ENCODE measurements at places on chromosomes 6 and 20. TPM values are rescaled to one million over a fixed set of nuclear protein-coding genes. Genes with fewer than 3 reads are reported as not detected.

GRCh38 chr20:5735845-5736510 is 14.2 kb upstream of the SHLD1 start:
- no peak for DNase-seq

Gene GTSF1L
- total RNA-seq: not detected

DNA sequence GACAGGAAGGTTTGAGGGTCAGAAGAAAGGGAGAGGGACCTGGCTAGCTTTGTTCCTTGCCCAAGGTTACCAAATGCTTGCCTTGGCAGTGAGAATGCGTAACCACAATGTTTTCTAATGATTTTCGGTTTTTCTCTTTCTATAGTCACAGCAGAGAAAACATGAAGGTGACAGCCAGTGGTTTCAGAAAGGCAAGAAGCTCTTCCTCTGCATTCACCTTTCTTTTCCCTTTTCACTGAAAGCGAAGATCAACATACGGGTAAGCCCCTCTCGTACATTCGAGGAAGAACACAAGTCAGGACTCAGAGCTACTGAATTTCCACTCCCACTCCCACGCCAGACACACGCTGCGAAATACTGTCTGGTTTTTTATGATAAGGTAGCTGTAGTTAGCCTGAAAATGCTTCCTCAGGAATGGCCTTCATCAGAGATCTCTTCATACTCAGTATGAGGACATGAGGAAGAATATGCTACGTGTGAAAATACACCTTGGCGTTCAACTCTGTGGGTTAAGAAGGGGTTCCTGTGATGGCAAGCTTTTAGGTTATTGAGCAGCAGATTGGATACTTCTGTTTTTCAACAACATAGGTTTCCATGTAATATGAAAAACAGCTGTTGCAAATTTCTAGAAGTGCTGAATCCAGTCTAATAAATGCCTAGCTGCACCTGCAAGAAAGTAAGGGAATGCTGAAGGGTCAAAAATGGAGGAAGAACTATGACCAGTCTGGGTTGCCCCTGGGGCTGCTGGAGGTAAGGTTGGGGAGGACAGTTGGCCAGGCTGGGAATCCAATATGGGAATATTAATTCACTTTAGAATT is 7.4 kb upstream of the CD83 start:
- no peak for DNase-seq

- no peak for DNase-seq
These were observed 164.0 kb upstream of the RUNX2 start for GRCh38 chr6:45163952-45164766.

- no peak for DNase-seq
These were observed 13.8 kb downstream of the RNASET2 start for GRCh38 chr6:166942393-166943168.

GRCh38 chr6:33589731-33590530 is 9.9 kb upstream of the BAK1 start:
- no peak for DNase-seq

Gene DEFB124
- total RNA-seq: not detected

- DNase-seq: no peak
These were observed 1.5 kb downstream of the PRRC2A start for GRCh38 chr6:31621991-31622390.

Gene KCNQ5
- 4.1 TPM for total RNA-seq

- peak; percentile 91 for DNase-seq
These were observed at the start of gene SNRPB2 for GRCh38 chr20:16729565-16730460. TSS of gene SNRPB2 (plus strand) at chr20:16730026. CDS start at chr20:16731703, 1,677 bp downstream.

- no peak for DNase-seq
These were observed 37.1 kb downstream of the HIVEP1 start for GRCh38 chr6:12049165-12049564.

Gene COL10A1
- total RNA-seq: 0.09 TPM

Gene ACSS2
- 14.3 TPM for total RNA-seq

DNA sequence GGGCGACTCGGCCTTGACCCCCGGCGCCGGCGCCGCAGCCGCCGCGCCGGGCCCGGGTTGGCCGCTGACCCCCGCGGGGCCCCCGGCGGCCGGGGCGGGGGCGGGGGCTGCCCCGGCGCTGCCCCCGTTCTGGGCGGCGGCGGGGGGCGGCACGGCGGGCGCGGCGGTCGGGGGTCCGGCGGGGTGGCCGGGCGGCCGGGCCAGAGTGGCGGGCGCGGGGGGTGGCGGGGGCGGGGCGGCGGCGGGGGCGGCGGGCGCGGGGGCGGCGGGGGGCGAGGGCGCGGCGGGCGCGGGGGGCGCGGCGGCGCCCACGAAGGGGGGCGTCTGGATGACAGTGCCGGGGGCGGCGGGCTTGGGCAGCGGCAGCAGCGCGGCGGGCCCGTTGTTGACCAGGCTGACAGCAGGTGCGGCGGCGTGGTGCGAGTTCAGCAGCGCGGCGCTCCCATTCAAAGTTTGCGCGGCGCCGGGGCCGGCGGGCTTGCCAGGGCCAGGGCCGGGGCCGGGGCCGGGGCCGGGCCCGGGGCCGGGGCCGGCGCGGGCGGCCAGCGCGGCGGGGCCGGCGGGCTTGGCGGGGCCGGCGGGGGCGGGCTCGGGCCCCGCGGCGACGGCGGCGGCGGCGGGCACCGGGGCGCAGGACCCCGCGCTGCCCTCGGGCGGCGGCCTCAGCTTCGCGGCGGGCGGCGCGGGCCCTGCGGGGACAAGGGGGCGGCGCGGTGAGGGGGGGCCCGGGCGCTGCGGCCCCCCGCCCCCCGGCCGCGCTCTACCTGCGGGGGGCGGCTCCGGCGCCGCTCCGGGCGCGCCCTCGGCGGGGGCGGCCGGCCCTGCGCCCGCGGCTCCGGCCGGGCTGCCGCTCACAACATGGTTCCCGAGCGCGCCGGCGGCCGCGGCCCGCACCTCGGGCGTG is 659 bp downstream of the TAF4 start:
- DNase-seq: no peak

Gene CST4
- total RNA-seq: not detected

DNA sequence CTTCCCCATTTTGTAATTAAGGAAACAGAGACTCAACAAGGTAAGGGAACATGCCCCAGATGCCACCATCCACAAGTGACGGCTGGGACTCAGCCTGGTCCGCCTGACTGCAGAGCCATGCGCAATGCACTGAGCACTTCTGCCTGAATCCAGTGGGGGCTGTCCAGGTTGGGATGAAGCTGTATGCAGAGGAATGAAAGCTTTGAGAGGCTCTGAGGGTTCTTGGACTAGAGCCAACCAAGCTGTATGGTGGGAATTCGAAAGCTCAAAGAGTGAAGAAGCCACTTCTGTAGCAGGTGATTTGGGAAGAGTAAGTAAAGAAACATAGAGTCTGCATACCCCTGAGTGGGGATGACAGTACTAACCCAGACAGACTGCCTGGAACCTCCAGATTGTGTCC is 127.6 kb upstream of the AKAP12 start:
- DNase-seq: no peak

Data from cerebellum (tissue), 4 donors.